ENCODE measurements at places on chromosomes 11 and 22.

DNA sequence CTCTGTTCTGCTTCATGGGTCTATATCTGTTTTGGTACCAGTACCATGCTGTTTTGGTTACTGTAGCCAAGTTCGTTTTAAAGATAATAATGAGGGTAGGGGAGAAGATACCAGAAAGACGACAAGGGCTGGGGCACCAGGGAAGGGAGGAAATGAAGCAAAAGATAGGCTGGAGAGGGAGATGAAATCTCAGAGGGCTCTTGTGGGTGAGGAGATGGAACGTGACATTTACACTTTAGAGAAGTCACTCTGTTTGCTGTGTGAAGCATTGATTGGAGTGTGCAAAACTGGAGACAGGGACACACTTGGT lies 33.5 kb downstream of the OR4D9 start:
- H3K27ac ChIP-seq: no peak overlapping the region
- no peak for DNase-seq
- no peaks in the 10 kb centered on the region for H3K27me3 ChIP-seq
- no peak overlapping the region for H3K4me3 ChIP-seq
- H3K4me1 ChIP-seq: peaks cover 13% of the 10 kb centered on the region
- no peaks in the 10 kb centered on the region for H3K36me3 ChIP-seq

DNA sequence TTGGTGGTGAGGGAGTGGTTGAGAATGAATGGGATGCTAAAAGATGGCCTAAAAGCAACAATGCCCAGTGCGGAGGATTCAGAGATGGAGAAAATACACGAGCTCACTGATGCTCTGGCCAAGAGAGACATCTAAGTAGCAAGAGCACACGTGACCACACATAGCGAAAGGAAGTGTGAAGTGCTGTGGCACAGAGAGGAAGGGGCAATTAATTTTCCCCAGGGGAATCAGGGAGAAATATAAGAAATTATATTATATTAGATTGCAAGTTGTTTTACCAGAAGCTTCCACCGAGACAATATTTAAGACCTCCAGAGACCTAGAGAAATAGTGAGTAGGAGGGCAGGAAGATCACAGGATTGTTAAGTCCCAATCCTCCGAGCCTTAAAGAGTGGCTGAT lies 80.6 kb downstream of the RCN1 start:
- no peaks in the 10 kb centered on the region for H3K36me3 ChIP-seq
- no peak overlapping the region for H3K27ac ChIP-seq
- H3K4me1 ChIP-seq: peaks cover 13% of the 10 kb centered on the region
- H3K27me3 ChIP-seq: peaks cover 3% of the 10 kb centered on the region

DNA sequence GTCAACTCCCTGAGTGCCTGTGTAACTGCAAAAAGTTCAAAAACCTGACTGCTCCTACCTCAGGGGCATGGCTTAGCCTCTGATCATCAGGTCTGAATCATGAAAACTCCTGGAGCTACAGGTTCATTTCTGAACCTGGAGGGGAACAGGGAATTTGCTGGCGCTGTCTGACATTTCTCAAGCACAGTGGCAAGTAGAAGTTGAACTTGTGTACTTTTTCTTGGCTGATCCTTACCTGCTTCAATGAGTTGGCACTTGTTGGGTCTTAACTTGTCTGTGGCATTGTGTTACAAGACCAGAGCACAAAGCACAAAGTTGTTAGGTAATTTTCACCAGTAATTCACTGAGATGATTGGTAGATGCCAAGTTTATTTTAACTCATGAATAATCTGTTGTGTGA lies 3.3 kb downstream of the TMEM109 start:
- H3K4me3 ChIP-seq: no peak overlapping the region
- no peak for DNase-seq
- H3K4me1 ChIP-seq: peaks cover 56% of the 10 kb centered on the region
- no peaks in the 10 kb centered on the region for H3K27me3 ChIP-seq
- no peak overlapping the region for H3K27ac ChIP-seq

DNA sequence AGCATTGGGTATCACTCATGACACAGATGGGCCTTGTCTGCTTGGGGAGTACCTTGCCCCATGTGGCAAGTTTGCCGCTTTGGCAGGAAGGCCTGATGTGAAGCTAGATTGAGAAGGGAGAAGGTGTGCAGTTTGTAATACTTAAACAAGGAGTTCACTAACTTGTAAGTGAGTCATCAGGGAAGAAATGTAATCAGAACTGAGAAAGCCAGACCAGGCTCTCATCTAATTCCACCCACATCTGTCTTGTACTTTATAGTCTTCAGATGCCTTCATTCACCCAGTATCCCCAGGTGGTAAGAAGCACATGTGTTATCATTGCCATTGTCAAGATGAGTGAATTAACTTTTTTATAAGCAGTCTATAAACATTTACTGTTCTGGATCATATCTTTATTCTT lies 116.0 kb upstream of the DDI1 start:
- H3K27ac ChIP-seq: no peak overlapping the region
- H3K4me3 ChIP-seq: no peak overlapping the region
- DNase-seq: no peak
- no peaks in the 10 kb centered on the region for H3K36me3 ChIP-seq
- no peaks in the 10 kb centered on the region for H3K27me3 ChIP-seq

- DNase-seq: no peak
- no peak overlapping the region for H3K4me3 ChIP-seq
- no peaks in the 10 kb centered on the region for H3K27me3 ChIP-seq
- no peaks in the 10 kb centered on the region for H3K4me1 ChIP-seq
- H3K27ac ChIP-seq: no peak overlapping the region
- no peaks in the 10 kb centered on the region for H3K36me3 ChIP-seq
Observed at GRCh38 chr11:71774603-71775222, 58.3 kb upstream of the DEFB108B start.

DNA sequence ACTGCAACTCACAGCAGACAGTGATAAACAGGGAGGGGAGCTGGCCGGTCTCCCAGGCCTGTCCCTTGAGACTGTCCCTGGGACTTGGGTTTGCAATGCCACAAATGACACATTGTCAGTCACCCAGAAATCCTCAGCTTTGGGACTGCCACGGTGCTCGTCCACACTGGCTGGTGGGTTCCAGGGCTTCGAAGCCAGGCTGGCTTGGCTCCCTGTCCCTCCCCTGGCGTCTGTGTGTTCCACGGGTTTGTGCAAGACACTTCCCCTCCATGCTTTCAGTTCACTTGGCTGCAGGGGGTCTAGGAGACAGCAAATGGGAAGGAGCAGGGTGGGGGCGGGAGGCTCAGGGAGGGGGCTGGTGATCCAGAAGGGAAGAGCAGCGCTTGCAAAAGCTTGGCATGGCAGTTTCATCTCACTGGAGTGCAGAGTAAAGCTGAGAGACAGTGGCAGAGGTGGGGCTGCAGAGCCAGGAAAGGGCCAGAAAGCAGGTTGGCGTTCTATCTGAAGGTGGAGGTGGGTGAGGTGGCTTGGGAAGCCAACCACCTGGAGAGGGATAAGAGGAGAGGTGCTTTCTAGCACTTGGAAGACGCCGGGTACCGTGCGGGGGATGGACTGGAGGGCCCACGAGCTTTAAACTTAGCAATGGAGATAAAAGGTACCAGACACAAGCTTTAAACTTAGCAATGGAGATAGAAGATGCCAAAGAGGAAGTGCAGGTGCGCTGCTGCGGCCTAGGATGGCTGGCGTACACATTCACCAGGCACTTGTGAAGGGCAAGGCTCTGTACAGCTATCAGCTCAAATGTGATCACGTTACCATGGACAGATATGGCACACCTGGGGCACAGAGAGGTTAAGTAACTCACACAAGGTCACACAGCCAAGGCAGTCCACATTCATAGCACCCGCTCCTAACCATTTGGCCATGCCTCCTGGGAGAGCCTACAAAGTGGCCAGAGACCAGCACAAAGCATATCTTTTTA lies 86.4 kb upstream of the SHISAL1 start:
- no peak overlapping the region for H3K27ac ChIP-seq
- H3K36me3 ChIP-seq: no peaks in the 10 kb centered on the region
- peak; percentile 4 for DNase-seq

DNA sequence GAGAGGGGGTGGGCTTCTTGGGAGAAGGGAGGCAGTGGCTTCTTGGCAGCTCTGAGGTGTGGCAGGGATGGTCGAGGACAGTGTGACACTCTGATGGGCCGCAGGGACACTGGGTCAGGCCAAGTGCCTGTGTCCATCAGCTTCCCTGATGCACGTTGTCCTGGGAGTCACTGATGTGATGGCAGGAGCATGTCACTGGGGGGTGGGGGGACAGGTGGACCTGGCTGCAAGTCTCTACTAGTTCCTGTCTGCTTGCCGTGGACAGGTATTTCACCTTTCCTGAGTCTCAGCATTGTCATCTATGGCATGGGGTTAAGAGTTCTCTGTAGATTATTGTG lies 592.9 kb downstream of the TBC1D22A start:
- no peak for DNase-seq
- no peak overlapping the region for H3K4me3 ChIP-seq
- no peaks in the 10 kb centered on the region for H3K36me3 ChIP-seq

DNA sequence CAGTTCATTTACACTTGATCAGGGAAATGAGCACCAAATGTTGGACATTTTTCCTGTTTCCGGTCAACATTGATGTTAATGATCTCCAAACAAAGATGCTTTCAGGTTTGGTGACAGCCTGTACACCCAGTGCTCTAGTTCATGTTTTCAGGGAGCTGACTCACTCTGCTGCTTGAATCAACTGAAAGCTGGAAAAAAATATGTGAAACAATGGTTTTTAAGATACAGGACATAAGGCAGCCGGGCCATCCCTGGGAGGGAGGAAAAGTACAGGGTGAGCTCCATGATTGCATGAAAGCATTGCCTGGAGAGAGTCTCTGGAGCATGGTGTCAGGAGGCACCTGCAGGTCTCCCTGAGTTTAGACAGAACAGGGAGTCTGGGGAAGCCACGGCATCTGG lies 259.6 kb downstream of the TBC1D22A start:
- H3K36me3 ChIP-seq: peaks cover 10% of the 10 kb centered on the region
- peaks cover 36% of the 10 kb centered on the region for H3K4me1 ChIP-seq
- H3K27ac ChIP-seq: peak overlapping the region; percentile 31
- no peaks in the 10 kb centered on the region for H3K27me3 ChIP-seq
- DNase-seq: no peak
- no peak overlapping the region for H3K4me3 ChIP-seq
